ENCODE measurements at places on chromosomes 3 and 15.

GRCh38 chr15:58517252-58517681 lies 85.5 kb downstream of the LIPC start:
- DNase-seq, result no peak

- DNase-seq, result no peak
These were observed 71.2 kb downstream of the CYP19A1 start for GRCh38 chr15:51267051-51267702.

DNA sequence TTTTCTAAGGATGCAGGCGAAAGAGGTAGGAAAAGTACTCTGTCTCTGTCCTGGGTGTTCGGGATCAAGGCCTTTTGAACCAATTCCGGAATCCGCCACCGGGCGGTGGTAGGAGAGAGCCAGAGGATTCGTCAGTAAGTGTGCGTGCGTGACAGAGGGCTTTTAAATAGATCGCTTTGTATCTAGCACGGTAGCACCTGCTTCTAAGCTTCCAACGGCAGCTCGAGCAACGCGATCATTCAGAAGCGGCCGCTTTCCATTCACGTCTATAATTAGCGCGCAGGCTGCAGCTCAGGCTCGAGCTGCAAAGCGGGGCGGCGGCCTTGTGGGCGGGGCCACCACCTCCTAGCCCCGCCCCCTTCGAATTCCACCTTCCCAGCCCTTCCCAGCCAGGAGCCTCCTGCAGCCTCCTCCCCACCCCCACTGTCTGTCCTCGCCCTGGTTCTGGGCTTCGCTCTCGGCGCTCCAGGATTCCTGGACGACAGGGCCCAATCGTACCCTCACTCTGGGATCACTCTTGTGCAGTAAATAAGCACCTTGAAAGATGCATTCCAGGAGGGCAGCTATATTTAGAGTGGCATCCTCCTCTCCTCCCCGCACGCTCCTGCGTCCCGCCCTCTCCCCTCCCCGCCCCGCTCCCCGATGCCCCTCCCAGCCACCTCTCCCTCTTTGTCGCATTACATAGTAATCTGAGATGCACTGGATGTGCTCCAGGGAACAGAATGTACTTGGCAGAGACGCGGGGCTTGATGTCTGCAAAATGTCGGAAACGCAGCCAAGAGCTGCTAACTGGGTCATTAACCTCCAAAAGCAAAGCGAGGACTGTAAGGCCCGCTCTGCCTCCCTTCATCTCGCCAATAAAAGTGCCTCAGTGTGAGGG lies 224.1 kb upstream of the TPRG1 start:
- DNase-seq, result peak; percentile 99

DNA sequence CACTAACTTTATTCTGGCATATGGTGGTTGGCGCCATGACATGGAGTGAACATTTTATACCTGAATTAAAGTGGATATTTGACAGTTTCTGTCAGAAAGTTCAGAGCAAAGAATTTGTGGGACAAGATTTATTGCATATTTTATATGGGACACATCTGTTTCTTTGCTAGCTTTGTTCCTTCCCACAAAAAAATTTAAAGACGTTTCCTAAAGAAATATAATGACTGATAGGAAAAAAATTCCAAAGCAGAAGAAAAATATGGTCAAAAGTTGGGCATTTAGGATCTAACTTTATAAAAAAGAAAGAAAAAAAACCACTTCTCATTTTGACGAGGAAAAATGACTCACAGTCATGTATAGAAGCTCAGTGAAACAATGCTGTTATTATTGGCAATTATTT lies 101.6 kb downstream of the GREM1 start:
- no peak for DNase-seq

- DNase-seq, result no peak
These were observed 492.9 kb downstream of the IGSF11 start for GRCh38 chr3:118541796-118542195.

DNA sequence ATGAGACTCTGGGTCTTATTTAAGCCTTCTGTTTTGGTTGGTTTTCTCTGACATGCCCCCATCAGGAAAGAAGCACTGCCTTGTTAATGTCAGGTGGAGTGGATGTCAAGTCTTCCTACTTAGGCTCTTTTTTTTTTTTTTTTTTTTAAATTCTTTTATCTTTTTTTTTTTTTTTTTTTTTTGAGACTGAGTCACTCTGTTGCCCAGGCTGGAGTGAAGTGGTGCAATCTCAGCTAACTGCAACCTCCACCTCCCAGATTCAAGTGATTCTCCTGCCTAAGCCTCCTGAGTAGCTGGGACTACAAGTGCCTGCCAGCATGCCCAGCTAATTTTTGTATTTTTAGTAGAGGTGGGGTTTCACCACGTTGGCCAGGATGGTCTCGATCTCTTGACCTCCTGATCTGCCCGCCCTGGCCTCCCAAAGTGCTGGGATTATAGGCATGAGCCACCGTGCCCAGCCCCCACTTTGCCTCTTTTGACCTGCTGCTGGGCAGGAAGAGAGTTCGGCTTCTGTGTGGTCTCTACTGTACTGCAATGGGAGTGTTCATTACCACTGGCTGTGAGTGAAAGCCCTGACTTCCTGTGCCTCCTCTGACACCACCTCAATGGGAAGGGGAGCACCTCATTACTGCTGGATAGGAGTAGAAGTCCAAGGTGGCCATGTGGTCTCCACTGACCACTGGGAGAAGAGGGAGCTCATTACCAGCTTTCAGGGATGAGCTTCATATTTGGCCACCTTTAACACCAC lies 10.9 kb downstream of the CTDSPL start:
- DNase-seq, result no peak

DNA sequence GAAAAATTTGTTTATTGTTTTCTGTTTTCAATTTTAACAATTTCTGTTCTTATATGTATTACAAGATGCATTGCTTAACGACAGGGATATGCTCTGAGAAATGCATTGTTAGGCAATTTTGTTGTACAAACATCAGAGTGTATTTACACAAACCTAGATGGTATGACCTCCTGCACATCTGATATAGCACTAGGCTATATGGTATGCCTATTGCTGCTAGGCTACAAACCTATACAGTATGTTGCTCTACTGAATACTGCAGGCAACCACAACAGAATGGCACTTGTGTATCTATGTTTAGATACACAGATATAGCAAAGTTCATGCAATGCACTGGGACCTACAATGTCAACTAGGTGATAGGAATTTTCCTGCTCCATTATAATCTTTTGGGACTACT lies 70.1 kb downstream of the SUCNR1 start:
- DNase-seq, result no peak

GRCh38 chr3:62184559-62184958 lies 188.8 kb downstream of the FEZF2 start:
- DNase-seq, result no peak

GRCh38 chr3:49428752-49429080 lies 408 bp downstream of the NICN1 start:
- no peak for DNase-seq

GRCh38 chr3:159992589-159992988 lies 4.0 kb downstream of the IL12A start:
- DNase-seq, result no peak

DNA sequence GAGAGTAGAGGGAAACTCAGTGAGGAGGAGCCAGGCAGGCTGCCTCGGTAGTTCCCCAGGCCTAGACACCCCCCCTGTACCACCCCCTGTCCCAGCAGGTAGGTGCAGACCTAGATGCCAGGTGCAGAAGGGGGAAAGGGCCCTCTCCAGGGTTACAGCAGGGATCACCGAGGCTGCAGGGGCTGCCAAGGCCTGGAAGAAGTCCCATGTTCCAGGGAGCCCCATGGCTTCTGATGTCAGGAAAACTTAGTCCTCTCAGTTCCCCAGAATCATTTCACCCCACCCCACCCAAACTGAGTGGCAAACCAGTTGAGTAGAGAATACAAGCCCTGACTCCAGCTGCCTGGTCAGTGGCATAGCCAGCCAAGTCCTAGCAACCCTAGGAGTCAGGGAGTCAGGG lies 7.4 kb upstream of the SEMA3B start:
- DNase-seq, result no peak

- no peak for DNase-seq
These were observed 15.9 kb upstream of the COPG1 start for GRCh38 chr3:129233538-129233937.

All from DMS153 (cell line).